ENCODE measurements at places on chromosomes 5 and 9.

- no peak for DNase-seq
These were observed 44.8 kb upstream of the SNX2 start for GRCh38 chr5:122730037-122730436.

DNA sequence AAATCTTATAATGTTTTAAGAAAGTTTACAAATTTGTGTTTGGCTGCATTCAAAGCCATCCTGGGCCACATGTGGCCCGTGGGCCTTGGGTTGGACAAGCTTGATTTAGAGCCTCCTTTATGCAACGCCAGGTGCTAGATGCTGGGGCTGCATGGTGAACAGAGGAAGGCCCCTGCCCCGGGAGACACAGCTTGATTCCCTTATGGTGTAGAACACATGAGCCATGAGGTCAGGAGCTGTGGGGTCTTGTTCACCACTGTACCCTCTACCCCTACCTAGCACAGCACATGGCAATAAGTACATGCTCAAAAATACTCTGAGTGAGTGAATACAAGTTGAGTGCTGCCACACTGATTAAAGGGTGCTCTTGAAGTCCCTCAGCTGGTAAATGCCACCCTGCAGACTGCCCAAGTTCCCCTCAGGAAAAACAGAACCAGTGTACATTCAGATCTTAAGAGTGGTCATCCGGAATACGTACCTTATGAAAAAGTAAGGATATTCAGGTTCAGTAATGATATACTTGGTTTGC, 71.9 kb downstream of the ARRDC3 start:
- no peak for DNase-seq

- no peak for DNase-seq
These were observed 383.0 kb downstream of the DIRAS2 start for GRCh38 chr9:90259311-90260246.

- DNase-seq: peak; percentile 52
These were observed 28.7 kb downstream of the NEK6 start for GRCh38 chr9:124286292-124286931.

- no peak for DNase-seq
These were observed 17.0 kb upstream of the LRRC14B start for GRCh38 chr5:174291-174600.

DNA sequence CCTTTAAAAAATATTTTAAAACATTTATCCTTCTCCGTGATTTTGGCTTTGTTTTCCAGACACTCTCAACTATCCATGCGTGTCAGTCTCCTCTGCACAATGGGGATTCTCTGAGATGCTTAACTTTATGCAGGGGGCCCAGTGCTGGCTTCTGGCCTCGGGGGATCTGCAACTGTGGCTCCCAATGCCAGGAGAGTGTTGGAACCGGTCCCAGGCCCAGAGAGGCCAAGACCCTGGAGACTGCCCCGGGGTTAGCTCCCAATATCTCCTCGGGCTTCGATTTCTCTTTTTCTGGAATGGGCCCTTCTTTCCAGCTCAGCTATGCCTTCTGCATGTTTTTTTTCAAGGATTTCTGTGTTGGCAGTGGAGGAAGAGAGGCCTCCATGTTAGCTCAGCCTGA, 20.1 kb upstream of the SARDH start:
- DNase-seq: no peak

- DNase-seq: no peak
These were observed 180.4 kb downstream of the PRR16 start for GRCh38 chr5:120644516-120644915.

DNA sequence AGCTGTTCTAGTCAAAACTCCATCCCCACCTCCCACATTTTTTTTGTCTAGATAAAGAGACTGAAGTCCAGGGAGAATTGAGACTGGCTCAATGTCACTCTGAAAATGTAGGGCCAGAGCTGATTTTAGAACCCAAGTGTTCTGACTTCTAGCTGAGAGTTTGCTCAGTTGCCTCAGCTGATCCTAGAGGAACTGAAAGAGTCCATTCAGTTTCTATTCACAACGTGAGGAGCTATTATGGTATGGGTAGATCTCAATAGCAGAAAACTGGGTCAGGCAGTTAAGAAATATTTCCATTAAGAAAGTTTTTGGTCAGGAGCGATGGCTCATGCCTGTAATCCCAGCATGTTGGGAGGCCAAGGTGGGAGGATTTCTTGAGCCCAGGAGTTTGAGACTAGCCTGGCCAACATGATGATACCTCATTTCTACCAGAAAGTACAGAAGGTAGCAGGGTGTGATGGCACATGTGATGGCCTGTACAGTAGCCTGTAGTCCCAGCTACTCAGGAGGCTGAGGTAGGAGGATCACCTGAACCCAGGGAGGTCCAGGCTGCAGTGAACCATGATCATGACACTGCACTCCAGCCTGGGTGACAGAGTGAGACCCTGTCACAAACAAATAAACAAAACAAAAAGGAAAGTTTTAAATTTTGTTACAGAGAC, 61.7 kb downstream of the GLRA1 start:
- no peak for DNase-seq

DNA sequence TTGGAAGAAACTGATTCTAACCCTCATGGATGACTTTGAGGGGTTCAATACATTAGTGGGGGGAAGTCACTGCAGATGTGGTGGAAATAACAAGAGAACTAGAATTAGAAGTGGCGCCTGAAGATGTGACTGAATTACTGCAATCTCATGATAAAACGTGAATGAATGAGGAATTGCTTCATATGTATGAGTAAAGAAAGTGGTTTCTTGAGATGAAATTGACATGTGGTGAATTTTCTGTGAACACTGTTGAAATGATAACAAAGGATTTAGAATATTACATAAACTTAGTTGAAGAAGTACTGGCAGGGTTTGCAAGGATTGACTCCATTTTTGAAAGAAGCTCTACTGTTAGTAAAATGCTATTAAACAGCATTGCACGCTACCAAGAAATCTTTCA, 113.0 kb downstream of the UGCG start:
- no peak for DNase-seq

DNA sequence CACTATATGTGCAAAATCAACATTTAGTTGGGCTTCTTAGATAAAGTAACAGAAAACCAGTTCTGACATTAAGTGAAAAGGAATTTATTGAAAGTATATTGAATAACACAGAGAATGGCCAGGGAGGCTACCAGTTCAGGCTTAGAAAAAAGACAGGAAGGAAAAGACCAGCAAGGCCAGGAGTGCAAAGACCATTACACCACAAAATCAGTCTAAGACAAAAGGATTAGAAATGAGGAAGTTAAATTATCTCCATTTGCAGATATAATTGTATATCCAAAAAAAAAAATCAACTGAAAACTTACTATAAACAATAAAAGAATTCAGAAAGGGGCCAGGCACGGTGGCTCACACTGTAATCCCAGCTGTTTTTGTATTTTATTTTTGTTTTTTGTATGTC, 4.8 kb upstream of the TEX10 start:
- no peak for DNase-seq

GRCh38 chr5:115838885-115839518, 2.4 kb downstream of the ATG12 start:
- no peak for DNase-seq

DNA sequence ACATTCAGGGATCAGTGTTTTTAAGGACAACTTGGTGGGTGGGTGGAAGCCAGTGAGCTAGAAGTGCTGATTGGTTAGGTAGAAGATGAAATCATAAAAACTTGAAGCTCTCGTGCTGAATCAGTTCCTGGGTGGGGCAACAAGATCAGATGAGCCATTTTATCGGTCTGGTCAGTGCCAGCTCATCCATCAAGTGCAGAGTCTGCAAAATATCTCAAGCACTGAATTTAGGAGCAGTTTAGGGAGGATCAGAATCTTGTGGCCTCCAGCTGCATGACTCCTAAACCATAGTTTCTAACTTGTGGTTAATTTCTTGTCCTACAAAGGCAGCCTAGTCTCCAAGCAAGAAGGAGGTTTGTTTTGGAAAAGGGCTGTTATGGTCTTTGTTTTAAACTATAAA, 166.4 kb downstream of the FAM170A start:
- no peak for DNase-seq

DNA sequence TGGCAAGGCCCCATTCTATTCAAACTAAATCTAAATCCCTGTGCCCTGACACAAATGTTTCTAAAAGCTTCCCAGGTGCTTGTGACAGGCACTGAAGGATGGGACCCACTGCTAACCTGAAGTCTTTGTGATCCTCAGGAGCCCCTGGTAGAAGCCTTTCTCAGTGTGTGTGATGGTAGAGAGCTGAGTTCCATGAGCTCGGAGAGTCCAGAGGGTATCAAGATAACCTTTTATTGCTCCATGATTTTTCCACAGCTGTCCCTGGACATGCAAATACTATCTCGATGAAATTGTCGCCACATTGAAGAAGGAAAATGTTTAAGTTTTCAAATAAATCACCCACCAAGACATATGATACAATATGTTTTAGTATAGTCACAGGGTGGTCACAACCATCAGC, 7.7 kb downstream of the CAST start:
- no peak for DNase-seq

- DNase-seq: no peak
These were observed 100.9 kb upstream of the IL6ST start for GRCh38 chr5:56095579-56096102.

DNA sequence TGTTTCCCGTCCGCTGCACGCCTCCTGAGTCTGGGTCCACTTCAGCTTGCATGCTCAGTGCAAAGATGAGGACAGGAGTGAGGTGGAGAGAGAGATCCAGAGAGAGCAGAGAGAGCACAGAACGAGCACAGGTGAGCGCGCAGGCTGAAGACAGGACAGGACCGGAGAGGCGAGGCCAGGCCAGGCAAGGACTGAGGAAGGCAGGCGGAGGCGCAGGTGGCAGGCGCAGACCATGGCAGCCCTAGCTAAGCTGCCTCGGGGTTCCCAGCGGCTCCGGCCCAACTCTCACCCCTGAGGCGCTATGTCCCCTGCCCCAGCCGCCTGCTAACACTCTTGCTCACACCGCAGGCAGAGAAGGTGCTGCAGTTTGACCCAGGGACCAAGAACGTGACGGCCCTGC, 9.7 kb downstream of the GRIN1 start:
- DNase-seq: no peak

- DNase-seq: no peak
These were observed 408.6 kb upstream of the IRX4 start for GRCh38 chr5:2291146-2291840.

GRCh38 chr5:17734011-17734410, 99.8 kb downstream of the TAF11L14 start:
- DNase-seq: no peak

DNA sequence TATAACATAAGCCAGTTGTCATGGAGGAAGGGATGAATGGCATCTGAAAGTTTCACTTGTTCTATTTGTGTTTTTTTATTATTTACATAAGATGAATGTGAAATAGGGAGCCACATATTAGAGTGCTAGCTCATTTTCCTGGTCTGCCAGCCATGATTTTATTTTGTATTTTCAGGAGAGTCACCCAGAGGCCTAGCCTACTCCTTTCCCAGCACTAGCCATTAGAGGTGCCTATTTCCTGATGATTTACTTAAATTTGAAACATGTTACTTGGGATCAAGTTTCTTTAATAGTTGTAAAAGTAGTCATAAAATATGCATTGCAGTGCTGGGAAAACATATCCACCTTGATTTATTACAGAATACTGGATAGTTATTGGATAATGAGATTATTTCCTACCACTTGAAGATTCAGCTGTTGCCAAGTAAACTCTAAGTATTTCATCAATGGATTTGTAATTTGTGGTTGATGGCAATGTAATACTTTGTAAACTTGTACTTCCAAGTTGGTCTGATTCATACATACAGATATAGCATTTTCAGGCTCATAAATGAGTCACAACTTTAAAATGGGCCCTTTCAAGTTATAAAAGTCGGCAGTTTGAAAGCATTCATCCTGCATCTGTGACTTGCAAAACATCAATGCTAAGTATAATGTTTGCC, 50.8 kb downstream of the KCNN2 start:
- no peak for DNase-seq

- no peak for DNase-seq
These were observed 97.6 kb downstream of the SEMA6A start for GRCh38 chr5:116476897-116477537.

DNA sequence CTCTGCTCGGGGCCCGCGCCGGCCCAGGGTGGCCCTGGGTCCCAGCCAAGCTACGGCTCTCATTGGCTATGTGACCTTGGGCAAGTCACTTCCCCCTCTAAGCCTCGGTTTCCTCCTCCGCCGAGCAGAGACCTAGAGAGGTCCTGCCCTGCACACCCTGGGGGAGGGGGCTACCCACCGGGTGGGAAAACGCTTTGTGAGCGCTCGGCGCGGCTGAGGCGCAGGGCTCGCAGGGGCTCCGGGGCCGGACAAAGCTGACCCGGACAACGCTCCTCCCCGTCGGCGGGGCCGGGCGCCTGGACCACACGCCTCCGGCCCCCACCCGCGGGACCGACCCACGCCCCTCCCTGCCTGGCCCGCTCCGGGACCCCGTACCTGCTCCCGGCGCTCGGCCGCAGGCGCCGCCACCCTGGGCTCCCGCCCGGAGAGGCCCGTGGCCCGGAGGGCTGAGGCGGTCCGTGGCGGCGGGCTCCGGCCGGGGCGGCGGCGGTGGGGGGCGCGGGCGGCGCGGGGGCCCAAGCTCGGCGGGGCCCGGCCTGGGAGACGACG, 85.7 kb upstream of the MELK start:
- DNase-seq: no peak

GRCh38 chr5:139746691-139747582, 48.7 kb upstream of the PSD2 start:
- DNase-seq: no peak

DNA sequence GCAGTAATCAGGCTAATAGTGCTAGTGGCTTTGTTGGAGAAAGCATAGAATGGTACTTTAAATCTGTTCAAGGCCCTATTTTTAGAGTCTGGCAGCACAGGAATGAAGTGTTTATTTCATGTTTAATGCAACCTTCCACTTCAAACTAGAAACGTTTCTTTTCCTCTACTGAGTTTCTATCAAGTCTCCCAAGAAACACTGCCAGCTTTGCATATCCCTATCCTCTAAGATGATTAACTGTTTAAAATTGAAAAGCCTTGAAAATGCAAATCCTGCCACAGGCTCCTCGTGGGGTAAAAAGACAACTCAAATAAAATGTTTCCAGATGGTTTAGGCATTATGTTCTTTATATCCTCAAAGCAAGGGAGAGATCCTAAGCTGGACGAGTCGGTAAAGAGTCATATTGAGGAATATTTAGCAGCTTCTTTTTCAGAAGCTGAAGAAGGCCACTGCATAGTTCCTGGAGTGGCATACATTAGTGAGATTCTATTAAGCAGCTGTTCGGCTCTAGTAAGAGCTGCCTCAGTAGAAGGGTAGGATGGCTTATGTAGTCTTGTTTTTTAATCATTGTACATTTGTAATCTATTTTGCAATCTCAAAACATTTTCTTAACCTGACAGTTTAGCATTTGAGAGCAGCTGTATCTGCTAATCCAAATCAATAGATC, 251.2 kb downstream of the CHSY3 start:
- peak; percentile 12 for DNase-seq
